A549 treated with Hydrocortisone at 1 μM for 4 hours (cell line): ENCODE measurements at places on chromosomes 6 and 20. TPM values are rescaled to one million over a fixed set of nuclear protein-coding genes. Genes with fewer than 3 reads are reported as not detected.

BHLHE23 gene
- not detected in 5 replicates for total RNA-seq

PLG gene
- total RNA-seq: not detected in 5 replicates

UNC5CL gene
- total RNA-seq: 0.49 to 0.76 TPM (median 0.52 TPM) in 5 replicates

MUC22 gene
- 0.01 to 0.03 TPM (median 0.02 TPM) in 4 of 5 replicates, not detected in the other for total RNA-seq

SLC22A2 gene
- total RNA-seq: 0.05 to 0.18 TPM (median 0.05 TPM) in 3 of 5 replicates, not detected in the others

SRSF12 gene
- 1.3 to 2.2 TPM (median 1.7 TPM) in 5 replicates for total RNA-seq

SFTA2 gene
- not detected in 5 replicates for total RNA-seq

EYA2 gene
- total RNA-seq: 2.0 to 2.6 TPM (median 2.4 TPM) in 5 replicates

SLC22A23 gene
- 8.4 to 10.0 TPM (median 9.3 TPM) in 5 replicates for total RNA-seq

SIRPB2 gene
- total RNA-seq: not detected in 5 replicates

SLC22A7 gene
- total RNA-seq: not detected in 5 replicates
